ENCODE measurements at places on chromosomes 6 and 20. TPM values are rescaled to one million over a fixed set of nuclear protein-coding genes. Genes with fewer than 3 reads are reported as not detected.

The TDRD6 gene
- 0.27 TPM for polyA plus RNA-seq

The KHDC1 gene
- 5.2 TPM for polyA plus RNA-seq

- DNase-seq: no peak
Observed at GRCh38 chr6:26538572-26538902, 371 bp downstream of the HMGN4 start.

DNA sequence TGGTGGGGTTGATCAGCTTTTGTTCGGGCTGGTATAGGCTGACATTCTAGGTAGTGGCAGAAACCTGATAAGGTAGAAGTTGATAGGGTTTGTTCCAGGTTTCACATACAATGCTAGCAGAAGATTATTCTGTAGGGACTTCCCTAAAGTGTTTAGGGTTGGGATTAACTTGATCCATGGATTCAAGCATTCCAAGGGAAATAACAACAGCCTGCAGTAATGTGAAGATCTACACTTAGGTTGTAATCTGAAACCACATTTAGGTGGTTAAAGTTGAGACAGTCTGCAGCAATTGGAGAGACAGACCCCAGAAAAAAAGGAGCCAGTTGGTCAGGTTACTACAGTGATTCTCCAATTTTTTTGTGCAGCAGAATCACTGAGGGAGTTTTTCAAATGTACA, 56.1 kb downstream of the GJA1 start:
- no peak for DNase-seq
